ENCODE measurements at places on chromosomes 5 and 9.
A peak's percentile ranks its signal among the peaks of the same experiment; 100 is the strongest.

GRCh38 chr5:170503990-170504596 lies at the start of gene KCNIP1:
Gene KCNIP1, plus strand, starts transcription at chr5:170504020.
- no peak for DNase-seq

GRCh38 chr9:38641985-38642864 lies 21.8 kb upstream of the ANKRD18A start:
- DNase-seq: peak; percentile 19

DNA sequence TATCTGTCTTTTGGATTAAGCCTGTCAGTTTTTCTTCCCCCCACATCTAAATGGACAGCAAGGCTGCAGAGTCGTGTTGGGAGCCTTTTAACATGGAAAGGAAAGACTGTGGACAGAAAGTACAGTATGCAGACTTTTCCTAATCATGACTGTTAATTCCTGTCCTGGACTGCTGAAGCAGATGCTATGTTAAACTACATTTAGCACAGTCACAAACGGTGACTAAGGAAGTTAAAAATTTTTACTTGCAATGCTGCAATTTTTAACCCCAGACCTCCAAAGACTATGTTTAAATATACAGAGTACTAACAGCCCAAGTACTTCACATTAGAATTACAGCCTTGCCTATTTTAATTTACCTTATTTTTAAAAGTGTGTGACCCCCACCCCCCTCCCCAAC lies 51.8 kb downstream of the ELAVL2 start:
- no peak for DNase-seq

DNA sequence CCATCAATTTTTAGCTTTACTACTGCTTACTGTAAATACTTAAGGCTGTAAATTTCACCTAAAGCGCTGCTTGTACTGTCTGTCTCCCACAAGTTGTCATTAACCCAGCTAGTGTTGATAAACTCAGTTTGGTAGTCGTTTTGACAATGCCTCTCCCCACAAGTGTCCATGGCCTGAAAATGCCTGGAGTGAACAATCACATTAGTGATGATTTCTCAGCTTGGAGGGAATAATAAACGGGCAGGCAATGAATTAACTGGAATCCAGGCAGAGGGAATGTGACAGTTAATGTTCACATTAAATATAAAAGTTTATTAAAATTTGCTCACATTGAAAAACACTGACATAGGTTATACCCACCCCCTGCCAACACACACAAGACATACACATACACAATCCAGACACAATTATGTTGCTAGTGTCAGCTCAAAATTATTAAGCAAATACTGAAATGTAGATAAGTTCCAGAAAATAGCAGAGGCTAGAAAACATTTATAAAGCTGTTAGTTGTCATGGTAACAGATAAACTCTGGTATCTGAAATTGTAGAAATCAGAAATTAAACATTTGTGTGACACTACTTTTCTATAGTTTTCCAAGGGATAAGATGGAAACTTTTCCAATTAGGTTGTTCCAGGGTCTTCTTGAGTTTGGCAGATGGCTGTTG lies 341.9 kb downstream of the DIRAS2 start:
- no peak for DNase-seq

DNA sequence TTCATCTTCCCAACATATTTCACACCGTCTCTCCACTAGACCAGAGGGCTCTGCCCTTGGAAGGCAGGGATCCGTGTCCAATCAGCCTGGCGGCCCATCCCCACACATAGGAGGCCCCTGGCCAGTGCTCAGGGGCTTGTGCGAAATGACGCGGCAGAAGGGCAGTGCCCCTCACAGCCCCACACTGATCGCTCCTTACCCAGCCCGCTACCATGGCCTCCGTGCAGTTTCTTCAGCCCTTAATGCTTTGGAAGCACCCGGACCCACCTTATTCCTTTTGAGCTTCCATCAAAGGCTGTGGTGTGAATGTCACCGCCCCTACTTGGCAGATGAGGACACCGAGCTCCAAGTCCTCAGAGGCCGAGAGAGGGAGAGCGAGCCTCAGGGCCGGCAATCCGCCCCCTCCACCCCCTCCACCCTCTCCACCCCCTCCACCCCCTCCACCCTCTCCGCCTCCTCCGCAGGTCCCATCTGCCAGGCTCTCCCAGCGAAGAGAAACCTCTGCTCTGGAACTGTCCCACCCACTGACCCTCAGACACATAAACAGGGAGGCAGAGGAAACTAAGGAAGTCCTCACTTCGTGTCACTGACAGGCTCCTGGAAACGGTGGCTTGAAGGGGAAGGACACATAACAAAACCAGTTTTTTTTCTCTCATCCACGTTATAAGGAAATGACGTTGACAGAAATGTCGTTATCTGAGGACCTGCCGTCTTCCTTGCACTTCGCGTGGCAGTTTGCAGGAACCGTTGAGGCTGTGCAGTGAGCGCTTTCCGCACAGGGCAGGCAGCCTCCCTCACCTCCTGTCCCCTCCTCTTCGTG lies 13.9 kb downstream of the QSOX2 start:
- no peak for DNase-seq

GRCh38 chr5:96852759-96853158 lies 23.5 kb upstream of the ERAP2 start:
- no peak for DNase-seq

- DNase-seq: no peak
Measured at GRCh38 chr5:66958201-66958979, 238.2 kb downstream of the CD180 start.

- no peak for DNase-seq
Measured at GRCh38 chr9:130337318-130337717, 71.8 kb downstream of the HMCN2 start.

GRCh38 chr5:133729800-133730199 lies 117.5 kb upstream of the FSTL4 start:
- DNase-seq: no peak

DNA sequence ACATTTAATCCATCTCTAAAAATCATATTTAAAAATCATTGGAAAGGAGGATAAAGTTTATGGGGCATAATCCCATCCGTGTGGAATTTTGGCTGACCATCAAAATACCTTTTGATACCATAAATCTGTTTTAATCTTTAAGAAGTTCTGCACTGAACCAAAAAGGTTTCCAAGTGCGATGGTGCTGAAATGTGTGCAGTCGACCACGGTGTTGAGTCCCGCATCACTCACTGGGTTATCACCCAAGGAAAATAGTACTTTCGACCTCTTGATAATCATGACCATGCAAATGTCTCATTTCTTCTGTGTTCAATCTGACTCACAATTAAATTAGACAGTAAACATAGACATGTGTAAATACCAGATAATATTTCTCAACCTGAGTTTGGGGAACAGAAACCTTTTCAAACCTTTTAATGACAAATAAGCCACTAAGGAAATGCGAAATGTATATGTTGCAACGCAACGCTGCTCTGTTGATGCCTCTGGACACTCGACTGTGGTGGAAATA lies 62.0 kb upstream of the CDH6 start:
- DNase-seq: no peak

DNA sequence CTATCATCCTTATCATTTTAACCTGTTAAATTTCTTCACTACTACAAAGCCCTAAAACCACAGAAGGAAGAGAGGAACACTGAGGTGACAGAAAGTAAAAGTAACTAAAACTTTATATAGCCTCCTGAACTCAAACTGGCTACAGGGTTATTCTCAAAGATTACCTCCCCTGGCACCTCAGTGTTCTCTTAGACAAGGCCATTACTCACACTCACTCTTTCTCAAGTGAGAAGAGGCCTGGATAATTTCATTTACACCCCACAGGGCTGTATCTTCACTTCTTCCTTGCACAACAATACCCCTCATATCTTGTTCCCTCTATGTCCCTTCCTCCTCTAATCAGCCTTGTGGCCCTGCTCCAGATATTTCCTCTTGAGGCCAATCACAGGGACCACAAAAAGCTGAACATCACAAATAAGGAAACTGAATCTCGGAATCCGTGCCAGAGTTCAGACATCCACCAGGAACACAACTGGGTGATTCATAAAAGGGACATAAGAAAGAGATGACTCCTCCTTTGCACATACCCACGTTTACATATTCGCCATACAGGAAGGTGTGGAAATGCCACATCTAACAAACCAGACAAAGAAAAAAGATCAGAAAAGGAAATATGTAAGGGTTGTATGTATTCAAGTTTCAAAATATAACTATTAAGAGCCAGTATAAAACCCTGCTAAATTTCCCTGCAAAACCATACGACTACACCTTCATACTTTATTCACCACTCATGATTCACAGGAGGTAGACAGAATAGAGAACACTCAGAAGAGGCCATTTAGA lies 1.7 kb upstream of the KLHL3 start:
- no peak for DNase-seq

DNA sequence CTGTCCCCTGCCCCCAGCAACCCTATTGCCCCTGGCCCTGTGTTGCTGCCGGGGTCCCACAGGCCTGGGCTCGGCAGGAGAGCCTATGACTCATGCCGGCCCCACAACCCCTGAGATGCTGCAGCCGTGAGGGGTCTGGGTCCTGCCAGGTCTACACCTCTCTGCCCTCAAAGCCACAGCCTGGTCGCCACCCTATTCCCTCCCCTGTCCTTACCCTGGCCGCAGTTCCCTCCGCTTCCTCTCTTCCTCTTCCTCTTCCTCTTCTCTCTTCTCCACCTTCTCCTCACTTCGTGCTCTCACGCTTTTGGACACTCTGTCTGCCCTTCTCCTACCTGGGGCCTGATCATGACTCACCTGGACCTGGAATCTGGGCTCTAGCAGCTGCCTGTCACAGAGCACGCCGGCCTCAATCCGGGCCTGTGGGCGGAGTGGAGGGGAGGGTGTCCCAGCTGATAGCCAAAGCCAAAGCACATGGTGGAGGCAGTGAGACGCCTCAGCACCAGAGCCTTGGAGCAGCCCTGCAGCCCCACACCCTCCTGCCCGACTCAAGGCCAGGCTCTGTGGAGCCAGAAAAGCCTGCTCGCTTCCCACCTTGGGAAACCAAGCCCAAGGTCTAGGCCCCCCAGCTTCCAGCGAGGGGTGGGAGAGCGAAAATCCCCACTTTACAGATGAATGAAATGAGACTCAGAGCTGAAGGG lies 26.8 kb upstream of the CSF1R start:
- DNase-seq: no peak

DNA sequence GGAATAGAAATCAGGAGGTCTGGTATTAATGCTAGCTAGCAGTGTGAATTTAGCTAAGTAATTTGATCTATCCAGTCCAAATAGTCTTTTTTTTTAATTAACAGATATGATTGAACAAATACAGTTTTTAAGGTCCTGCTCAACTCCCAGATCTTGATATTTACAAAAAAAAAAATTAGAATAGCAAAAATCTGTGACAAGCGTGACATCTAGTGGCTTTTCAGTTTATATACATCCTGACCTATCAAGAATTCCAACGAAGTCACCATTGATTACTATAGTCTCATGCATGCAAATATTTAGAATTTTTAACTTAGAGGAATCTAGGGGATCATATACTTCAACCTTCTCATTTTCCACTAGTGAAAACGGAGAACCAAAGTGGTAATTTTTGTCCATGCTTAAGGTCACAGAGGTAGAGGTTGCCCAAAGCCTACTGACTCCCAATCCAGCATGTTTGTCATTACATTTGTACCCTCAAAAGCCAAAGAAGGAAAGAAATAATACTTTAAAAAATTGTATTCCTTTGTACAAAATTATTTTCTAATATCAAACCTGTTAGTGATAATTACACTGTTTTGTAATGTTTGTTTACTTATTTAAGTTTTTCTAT lies 17.6 kb upstream of the TARS1 start:
- no peak for DNase-seq

DNA sequence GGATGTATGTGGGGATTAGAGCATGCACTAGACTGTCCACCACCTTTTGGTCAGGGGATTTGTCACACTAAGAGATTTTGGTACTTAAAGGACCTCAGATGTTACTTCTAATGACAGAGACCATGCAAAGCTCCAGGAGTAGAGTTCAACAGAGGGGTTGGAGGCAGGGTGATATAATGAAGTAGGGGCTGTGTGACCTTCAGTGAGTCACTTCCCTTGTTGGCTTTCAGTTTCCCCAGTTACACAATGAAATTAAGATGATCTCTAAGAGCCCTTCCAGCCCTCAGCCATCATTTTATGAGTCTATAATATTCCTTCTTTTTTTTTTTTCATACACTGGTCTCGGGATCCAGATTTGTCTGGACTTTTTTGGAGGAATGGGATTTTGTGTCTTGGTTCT lies 26.8 kb downstream of the GLRA1 start:
- DNase-seq: no peak

GRCh38 chr5:12716664-12717063 lies 812.4 kb upstream of the CTNND2 start:
- DNase-seq: no peak

DNA sequence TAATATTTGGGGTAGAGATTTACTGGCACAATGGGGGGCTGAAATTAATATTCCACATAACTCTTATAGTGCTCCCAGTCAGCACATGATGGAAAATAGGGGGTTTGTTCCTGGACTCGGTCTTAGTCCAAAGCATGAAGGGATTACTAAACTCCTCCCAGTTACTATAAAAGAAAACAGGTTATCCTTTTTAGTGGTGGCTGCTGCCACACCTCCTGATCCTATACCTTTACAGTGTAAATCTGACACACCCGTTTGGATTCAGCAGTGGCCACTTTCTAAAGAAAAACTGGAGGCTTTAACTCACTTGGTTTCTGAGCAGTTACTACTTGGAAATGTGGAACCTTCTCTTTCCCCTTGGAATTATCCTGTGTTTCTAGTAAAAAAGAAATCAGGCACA lies 572.9 kb upstream of the PTGER4 start:
- DNase-seq: no peak

Data from DMS79 (cell line).